Foreskin melanocyte (primary cell): ENCODE measurements at places on chromosomes 2 and 18.

DNA sequence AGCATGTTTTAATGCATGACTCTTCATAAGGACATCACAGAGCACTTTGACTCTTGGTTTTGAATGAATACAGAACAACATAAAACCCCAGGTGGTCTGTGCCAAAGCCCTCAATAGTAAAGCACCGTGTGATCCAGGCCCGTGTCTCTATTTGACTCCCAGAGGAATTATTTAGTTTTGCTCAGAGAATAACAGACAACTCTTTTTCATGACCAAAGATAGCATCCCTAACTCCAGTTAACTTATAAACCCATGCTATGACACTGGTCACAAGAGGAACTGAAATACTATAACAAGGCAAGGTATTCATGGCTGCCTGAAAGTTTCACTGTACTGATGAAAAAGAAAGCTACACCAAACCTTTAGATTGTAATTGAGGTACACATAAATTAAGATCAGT is 128.4 kb downstream of the IKZF2 start:
- no peak for DNase-seq

DNA sequence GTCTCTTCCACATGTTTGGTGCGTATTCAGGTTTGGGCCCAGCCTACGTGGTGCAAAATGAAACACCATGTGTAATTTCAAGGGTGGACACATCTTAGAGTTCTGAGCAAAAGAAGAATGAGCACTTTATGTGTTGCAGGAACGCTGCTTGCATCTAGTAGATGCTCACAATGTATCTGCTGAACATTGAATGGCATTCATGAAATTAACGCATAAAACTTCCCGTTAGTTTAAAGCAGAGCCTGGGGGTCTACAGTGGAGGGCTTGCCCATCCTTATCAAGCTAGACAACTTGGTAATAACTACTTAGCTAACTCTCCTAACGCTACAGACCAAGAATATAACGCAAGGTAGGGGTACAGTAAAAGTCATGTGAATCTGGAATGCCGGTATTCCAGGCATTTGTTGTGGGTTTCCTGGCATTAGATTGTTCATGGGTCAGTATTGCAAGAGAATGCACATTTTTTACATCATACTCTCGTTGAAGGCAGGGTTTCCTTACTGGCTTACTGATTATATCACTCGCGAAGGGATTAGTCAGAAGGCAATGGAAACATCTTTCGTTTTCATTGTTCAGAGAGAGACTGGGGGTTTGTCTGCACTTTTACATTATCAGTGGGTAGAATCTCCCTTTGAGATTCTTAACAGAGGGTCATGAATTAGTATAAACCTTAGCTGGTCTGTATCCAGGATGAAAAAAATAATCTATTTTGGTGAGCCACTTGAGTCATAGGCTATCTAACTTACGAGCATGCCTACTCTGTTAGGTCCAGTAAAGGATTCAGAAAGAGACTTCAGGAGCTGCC is 229.5 kb upstream of the EPAS1 start:
- no peak for DNase-seq

GRCh38 chr2:187210726-187211125 is 237.3 kb downstream of the CALCRL start:
- no peak for DNase-seq

DNA sequence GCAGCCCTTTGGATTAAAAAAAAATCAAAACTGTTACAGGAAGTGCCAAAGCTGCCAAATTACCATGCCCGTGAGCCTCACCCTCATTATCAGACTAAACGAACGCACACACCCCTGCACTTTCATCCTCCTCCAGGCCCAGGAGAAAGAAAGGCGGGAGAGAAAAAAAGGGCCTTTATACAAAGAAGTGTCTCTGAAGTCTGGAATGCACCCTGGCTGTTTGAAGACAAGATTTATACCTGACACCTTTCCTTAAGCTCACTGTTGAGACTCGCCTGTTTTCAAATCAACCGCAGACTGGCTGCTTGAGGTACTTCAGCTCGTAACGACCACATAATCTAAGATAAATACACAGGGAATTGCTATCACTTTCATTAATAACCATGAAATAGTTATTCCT is 31.0 kb downstream of the EDAR start:
- DNase-seq: no peak

GRCh38 chr2:170106102-170106840 is 71.7 kb upstream of the MYO3B start:
- DNase-seq: no peak

GRCh38 chr2:240585101-240585500 is 1.4 kb upstream of the CAPN10 start:
- no peak for DNase-seq

DNA sequence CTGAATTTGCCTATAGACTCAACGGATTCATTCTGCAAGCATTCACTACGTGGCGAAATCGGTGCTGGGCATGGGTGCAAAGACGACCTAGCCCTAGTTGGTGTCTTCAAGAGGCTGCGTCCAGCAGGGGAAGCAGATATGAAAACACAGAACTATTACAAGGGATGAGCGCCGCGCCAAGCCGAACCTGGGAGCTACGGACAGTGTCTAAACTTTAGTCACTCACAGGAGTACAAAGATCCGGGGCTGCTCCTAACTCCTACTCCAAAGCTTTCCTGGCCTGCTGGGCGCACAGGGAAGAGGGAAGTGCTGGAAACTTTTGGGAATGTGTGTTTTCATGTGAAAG is 732 bp upstream of the ANXA4 start:
- DNase-seq: peak; percentile 66

GRCh38 chr2:195535911-195536522 is 121.0 kb upstream of the SLC39A10 start:
- DNase-seq: no peak

DNA sequence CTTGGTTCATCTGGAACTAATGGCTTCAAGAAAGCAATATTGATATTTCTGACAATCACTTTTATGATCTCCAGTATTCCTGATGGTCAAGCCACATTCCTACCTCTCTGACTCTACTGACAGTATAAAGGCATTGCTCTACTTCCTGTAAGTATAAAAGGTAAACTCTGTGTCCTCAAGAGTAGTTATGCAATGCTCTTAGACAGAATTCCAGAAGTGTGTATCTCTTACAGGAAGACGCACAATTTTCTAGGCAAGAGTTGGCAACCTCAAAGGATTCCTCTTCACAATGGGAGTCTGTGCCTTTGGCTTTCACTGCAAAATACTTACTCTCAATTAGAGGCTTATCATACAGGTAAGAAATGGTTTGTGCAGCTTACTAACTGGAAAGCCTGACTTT is 100.1 kb downstream of the THADA start:
- DNase-seq: no peak

DNA sequence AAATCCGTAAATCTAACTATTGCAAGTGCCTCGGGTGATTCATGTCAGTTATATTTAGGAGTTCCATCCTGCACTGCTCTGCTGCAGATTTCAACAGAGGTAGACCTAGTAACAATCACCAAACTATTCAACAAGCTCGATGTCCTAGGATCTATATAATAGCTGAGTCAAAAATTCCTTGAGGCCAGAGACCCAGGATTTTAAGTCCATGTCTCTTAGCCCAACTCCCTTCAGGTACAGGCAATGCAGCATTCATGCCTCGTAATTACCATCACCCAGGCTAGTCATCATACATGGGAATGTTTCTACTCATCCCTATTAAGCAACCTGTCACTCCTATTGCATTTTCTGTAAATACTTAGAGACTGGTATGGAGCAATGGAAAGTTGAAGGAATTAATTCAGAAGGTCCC is 729 bp downstream of the TM4SF20 start:
- no peak for DNase-seq

GRCh38 chr18:37662099-37662498 is 96.5 kb upstream of the CELF4 start:
- no peak for DNase-seq

DNA sequence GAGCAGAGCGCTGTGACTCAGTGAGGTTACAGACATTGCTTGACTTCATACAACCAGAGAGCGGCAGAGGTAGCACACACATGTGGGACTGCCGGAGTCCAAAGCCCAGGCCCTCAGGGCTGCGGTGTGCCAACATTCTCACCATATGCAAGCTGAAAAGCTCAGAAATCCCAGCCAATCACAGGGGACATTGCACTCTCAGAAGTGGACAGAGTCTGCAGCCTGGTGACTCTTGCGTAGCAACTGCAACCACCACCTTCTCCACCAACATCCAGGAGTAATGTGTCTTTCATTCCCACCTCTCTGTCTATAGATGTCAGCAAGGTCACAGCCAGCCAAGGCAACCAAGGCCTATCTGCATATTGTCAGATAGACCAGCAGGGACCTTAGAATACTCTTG is 158.1 kb downstream of the TTC32 start:
- DNase-seq: no peak
